ENCODE measurements at places on chromosomes 7 and 10.
A peak's percentile ranks its signal among the peaks of the same experiment; 100 is the strongest.

- DNase-seq: no peak
Measured at GRCh38 chr10:5563991-5564536, 39.3 kb downstream of the CALML3 start.

DNA sequence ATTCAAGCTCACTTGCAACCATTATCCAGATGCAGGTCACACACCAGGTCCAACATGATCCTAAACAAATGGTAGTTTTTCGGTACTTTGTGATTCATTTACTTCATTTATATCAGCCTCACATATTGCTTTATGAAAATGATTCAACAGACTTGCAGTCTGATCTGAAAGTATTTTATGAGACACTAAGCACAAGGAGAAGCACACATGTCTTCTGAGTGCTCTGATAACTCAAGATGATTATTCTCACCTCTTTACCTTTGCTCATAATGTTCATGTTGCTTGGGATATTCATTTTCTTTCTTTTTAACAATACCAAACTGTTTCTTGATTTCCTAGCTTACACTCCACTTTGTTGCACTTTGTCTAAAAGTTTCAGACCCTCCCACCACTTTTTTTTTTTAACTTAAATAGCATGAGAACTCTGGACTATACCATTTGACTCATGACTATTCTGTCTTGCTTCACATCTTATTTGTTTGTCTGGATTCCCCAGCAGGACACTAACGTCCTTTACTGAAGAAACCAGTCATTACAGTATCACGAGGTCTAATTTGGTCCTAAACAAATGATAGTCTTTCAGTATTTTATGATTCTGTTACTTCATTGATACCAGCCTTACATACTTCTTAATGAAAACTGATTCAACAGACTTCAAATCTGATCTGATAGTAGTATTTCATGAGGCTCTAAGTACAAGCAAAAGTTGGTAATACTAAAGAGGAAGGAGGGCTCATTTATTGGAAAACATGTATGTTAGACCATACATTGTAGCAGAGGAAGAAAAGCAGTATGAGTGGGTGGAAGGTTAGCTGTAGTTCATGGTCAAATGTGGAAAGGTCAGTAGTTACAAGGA is 171.8 kb upstream of the AHR start:
- DNase-seq: no peak

- DNase-seq: no peak
Measured at GRCh38 chr10:83037653-83038052, 1101.7 kb upstream of the GHITM start.

DNA sequence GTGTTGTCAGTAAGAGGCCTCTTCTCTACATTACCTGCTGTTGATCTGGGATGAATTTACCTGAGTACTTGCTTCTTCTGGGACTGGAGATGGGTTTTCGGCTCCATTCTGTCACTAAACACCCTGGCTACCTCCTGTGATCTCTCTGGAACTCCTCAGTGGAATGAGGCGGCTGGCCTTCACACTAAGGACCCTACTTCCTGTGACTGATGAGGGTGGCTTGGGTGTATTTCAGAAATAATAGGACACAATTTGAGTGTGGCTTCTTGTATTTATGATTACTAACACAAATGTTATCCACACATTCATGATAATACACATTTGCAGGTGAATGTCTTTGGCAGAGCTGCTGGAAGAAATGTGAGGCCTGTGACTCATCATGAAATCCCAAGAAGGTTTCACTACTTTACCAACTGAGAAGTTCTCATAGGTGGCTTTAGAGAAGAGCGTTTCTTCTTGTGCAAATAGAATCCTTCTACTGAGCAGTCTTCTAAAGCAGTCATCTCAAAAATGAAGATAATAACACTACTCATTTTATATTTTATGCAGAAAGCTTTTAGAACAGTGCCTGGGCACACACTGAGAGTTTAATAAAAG is 21.3 kb upstream of the EVX1 start:
- no peak for DNase-seq

- DNase-seq: no peak
Measured at GRCh38 chr7:128935342-128935730, 2.4 kb upstream of the IRF5 start.

GRCh38 chr7:47291461-47292081 is 290.3 kb downstream of the TNS3 start:
- DNase-seq: peak; percentile 89

DNA sequence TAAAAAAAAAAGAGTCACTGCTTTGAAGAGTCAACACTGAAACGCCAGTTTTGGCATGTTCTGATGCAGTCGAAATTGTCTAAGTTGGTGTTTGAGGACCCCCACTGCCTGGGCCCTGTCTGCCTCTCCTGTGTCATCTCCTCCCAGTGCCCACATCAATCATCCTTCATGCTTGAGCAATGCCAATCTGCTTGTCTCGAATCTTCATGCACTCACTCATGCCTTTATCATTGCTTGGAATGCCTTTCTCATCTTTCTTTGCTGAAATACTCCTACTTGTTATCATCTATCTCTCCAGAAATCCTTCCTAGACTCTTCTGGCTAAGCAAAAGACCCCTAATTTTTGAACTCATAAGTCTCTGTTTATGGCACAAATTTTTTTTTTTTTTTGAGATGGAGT is 42.1 kb upstream of the PLPP4 start:
- DNase-seq: no peak

DNA sequence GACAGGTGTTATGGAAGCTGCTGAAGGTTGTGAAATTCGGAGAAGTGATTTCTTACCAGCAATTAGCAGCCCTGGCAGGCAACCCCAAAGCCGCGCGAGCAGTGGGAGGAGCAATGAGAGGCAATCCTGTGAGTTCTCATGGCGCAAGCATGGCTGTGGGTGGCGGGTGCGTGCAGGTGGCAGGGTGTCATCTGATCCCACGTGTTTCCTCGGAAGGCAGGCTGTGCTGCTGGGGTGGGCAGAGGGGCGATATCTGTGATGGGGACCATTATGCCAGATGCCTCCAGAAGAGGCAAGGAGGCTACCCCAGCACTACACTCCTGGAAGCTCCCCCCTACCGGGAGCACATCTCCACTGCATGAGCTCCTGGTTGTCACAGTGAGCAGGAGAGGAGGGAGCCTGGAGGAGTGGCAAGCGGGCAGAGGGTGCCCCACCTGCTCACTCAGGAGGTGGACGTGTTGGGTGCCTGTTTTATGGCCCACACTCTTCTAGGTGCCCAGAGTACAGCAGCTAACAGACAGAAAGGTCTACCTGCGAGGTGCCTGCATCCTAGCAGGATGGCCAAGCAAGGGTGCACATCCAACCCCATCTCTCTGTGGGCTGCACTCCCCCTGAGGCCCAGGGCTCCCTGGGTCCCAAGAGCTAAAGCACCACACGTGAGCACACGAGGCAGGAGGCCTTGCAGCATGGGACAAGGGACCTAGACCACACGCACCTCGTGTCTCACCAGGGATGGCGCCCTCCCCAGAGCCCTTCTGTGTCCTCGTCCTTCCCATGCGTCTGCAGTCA is 204.7 kb downstream of the EBF3 start:
- no peak for DNase-seq

- no peak for DNase-seq
Measured at GRCh38 chr7:125847692-125848091, 918.1 kb upstream of the POT1 start.

DNA sequence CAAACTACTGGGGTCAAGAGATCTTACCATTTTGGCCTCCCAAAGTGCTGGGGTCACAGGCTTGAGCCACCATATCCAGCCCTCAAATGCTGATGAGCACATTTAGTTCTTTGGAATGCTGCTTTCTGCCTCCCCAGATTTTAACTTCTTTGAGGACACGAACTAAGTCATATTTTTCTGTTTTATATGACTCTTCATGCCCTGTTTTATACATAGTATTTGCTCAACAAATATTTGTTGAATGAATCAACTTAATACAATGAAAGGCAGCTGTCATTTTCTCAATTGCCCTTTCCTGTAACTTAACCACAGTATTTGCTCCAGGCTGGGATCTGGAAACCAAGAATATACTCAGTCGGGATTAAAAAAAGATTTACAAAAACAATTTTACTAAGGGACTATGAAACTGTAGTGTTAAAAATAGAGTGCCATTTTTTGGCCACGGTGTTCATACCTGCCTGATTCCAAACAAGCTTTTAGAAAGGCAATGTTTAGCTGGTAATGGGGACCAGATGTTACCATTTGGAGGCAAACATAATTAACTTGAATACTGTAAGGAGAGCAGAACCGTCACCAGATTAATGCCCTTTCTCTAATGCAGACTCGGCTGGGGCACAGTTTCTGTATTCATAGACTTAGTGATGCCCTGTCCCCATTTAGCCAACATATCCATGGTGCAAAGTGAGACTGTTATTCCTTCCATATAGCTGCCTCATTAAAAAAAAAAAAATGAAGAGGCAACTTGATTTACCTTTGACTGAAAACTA is 117.6 kb downstream of the NRP1 start:
- no peak for DNase-seq

DNA sequence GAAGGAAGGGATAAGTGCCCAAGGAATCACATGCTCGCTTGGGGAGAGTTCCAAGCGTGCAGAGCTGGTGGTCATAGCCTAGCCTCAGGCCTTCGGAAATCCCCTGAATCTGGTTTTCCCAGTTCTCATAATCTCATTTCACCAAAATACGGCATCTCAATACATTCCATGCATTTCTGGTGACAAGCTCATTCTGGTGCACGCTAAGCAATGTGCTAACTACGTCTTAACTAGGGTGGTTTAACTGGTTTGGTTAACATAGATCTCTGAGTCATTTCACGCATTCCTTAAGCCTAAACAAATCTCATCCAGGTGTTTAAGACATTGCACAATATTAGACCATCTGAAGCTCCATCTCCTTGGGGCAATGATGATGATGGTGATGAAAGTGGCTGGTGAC is 72.9 kb upstream of the STEAP1B start:
- DNase-seq: peak; percentile 96

DNA sequence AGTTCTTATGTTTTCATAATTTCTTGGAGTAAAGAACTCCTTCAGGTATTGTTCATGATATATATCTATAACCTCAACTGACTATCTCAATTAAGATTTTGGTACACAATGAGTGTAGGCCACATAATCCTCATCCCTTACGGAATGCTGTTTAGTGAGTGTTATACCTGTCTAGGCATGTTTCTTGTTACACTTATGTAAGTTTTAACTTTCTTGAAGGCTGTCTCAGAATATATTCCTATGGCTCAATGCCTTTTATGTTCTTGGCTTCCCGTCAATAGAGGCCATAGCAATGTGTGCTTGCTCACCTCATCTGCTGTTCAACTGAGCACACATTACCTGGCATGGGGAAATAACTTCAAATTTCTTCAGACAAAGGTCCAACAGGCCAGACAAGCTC is 185.1 kb downstream of the CTTNBP2 start:
- DNase-seq: no peak

DNA sequence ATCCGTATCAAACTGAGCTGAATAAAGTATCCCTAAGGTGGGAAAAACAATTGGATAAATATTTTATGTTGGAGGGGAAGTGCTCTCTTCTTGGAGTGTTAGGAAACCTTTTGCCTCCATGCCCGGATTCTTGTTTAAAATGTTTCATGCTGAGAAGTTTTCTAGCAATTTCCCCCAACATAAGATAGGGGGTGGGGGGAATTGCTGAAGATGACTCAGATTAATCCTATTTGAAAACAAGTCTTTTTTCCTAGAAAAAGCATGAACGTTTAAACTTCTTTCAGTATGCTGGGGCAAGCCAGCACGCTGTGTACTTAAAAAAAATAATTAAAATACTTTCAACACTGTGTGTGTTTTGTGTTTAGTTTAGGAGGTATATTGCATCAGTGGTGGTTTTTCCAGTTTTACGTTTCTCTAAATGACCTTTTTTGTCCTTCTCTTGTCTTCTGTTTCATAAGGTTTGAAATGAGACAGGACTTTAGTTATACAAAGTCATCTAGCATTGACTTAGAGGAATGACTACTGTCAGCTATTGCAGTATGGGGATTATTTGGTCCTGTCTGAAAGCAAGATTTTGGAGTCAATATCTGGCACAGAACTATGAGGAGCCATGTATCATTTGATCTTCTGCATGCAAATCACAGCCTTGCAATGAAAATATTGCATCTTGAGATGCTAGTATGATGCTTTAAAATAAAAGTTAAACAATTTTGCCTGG is 295.9 kb downstream of the GATA3 start:
- no peak for DNase-seq

- no peak for DNase-seq
Measured at GRCh38 chr10:117536866-117537435, 5.6 kb upstream of the EMX2 start.

GRCh38 chr10:108323274-108323798 is 1158.8 kb upstream of the SORCS1 start:
- DNase-seq: no peak

DNA sequence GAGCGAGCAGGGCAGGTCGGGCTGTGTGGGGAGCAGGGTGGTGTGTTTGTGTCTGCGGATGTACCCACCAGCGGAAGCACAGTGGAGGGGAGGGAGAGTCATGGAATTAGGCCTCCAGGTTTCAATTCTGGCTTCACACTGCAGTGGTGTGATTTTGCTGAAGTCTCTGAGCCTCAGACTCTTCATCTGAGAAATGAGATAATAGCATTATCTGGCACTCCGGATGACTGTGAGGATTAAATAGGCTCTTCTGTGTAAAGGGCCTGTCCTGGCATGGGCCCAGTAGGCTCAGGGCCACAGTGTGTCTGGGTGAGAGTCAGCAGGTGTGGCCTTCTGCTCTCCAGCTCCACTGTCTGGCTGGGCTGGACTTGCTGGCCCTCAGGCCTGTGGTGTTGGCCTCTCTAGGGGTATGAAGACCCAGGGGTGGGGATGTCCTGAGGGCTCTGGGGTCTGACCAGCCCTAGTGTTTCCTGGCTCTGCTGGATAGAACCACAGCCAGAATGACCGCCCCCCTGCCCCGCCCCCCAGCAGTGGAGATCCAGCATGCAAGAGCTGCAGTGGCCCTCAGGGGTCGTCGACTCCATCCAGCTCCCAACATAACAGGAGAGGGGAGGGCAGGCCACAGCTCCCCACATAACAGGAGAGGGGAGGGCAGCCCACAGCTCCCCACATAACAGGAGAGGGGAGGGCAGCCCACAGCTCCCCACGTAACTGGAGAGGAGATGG is 178.6 kb downstream of the RPS24 start:
- DNase-seq: no peak

DNA sequence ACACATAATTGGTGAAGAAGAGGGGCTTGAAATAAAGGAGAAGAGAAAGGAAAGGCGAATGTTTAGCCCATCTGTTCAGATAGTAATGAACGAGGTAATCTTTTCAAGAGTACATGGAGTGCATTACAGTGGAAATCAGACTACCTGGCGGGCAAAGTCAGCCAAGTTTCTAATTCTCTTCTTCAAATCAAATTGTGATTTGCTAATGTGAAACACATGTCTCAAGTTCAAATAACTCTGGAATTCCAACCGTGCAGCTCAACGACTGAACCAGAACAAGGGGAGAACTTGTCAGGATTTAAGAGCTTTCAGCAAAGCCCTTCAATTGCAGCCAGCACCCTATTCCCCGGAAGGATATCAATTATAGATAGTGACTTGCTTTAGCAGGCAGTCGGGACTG is 216.9 kb downstream of the GLI3 start:
- no peak for DNase-seq

DNA sequence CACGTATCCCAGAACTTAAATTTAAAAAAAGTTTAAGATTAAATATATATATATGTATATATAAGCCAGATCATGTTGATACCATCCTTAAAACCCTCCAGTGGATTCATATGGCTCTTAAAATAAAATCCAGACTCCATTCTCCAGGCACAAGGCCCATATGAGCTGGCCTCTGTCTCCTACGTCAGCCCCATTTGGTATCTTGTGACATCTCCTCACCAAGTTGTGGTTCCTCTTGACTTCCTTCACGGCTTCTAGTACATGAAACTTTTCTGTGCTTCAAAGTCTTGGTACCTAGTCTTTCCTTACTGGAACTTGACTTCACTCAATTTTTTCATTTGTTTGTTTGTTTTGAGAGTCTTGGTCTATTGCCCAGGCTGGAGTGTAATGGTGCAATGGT is 61.3 kb downstream of the PRLHR start:
- no peak for DNase-seq

GRCh38 chr7:136877509-136877908 is 9.1 kb downstream of the CHRM2 start:
- no peak for DNase-seq
